Stimulated activated CD4-positive, alpha-beta T cell treated with anti-CD3 and anti-CD28 coated beads, TNF-alpha, amount 100 ng/mL, for 48 hours (primary cell): ENCODE measurements at places on chromosomes 4 and X.

DNA sequence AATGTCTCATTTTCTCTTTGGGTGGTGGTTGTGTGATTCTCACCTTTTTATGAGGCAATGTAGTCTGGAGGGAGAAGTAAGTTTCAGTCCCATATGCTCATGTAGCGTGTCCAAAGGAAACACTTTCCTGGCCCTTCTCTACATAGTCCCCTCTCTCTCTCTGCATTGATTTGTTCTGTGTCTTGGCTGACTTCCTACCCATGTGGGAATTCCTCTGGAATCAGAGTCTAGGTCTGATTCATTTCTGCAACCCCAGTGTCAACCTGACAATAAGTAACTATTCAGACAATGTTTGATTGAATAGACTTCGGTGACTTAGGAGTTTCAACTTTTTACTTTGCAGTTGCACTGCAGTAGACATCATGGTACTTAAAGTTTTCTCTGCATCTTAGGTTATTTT, 2.7 kb upstream of the ALAS2 start:
- DNase-seq: no peak

- DNase-seq: peak; percentile 78
Measured at GRCh38 chr4:87422104-87423052, at the start of gene NUDT9. NUDT9 (plus strand) TSS chr4:87422573; CDS start chr4:87422906, 333 bp downstream.

- DNase-seq: no peak
Measured at GRCh38 chr4:123327846-123328429, 68.7 kb upstream of the SPRY1 start.

DNA sequence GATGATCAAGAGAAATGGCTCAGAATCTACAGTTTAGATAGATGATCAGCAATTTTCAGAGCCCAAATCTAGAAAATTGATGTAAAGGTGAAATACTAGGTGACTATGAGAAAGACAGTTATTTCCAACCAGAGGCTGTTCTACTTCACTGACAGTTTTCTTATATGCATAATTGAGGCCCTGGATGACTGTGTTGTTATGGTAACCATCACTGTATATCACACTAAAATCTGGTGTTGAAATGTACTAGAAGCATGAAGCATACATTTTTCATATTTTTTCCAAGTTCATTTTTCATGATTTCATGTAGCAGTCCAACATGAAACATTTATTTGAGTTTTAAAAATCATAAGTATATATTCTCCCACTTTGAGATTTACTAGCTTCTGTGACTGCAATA, 87.4 kb downstream of the ATXN3L start:
- DNase-seq: no peak

- no peak for DNase-seq
Measured at GRCh38 chr4:18608908-18609533, 587.5 kb upstream of the LCORL start.
